ENCODE measurements at places on chromosomes 1 and 21.

DNA sequence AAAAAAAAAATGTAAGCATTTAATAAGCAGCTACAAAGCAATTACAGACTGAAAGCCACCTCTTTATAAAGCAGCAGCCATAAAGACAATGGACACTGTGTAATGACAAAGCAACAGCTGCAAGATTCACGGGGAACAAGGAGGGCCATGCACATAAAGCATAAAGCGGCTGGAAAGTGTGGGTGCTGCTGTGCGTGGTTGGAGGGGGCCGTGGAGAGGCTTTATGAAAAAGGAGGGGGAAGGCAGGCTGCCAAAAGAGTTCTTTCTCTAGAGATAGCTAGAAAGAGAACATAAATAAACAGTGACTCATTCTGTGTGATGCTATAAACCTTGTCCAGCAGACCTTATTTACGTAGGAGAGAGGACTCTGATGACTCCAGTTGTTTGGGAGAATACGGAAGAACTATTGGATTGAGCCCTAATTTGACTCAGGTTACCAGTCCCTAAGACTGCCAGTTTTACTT lies 49.3 kb downstream of the ADAMTS1 start:
- no peak for DNase-seq

- peak; percentile 71 for DNase-seq
Observed at GRCh38 chr1:209769171-209769904, 13.5 kb downstream of the TRAF3IP3 start.

GRCh38 chr1:226799634-226800281 lies 60.7 kb upstream of the ITPKB start:
- no peak for DNase-seq

DNA sequence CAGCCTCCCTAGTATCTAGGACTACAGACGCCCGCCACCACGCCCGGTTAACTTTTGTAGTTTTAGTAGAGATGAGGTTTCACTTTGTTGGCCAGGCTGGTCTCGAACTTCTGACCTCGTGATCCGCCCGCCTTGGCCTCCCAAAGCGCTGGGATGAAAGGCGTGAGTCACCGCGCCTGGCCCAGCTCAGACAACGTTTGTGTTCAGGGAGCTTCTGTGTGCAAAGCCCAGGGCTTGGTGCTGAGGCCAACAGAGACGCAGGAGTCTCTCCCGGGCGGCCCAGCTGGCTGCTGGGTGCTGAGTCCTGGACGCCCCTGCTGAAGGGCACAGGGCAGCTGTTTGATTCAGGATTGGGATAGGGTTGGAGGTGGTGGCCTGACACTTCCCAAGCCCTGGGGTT lies 3.0 kb downstream of the PRKCZ start:
- DNase-seq, result no peak

DNA sequence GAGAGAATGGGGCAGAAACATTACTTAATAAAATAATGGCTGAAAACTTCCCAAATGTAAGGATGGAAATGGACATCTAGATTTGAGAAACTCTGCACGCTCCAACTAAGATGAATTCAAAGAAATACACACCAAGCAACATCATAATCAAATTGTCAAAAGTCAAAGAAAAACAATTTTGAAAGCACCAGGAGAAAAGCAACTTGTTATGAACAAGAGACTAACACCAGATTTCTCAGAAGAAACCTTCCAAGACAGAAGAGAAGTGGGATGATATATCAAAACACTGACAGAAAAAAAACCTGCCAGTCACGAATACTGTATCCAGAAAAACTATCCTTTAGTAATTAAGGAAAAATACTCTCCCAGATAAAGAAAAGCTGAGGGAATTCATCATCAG lies 208.6 kb upstream of the SAMSN1 start:
- no peak for DNase-seq

GRCh38 chr21:44783020-44783696 lies 18.5 kb downstream of the UBE2G2 start:
- no peak for DNase-seq

GRCh38 chr1:109193653-109194590 lies 19.8 kb upstream of the SARS1 start:
- peak; percentile 63 for DNase-seq

DNA sequence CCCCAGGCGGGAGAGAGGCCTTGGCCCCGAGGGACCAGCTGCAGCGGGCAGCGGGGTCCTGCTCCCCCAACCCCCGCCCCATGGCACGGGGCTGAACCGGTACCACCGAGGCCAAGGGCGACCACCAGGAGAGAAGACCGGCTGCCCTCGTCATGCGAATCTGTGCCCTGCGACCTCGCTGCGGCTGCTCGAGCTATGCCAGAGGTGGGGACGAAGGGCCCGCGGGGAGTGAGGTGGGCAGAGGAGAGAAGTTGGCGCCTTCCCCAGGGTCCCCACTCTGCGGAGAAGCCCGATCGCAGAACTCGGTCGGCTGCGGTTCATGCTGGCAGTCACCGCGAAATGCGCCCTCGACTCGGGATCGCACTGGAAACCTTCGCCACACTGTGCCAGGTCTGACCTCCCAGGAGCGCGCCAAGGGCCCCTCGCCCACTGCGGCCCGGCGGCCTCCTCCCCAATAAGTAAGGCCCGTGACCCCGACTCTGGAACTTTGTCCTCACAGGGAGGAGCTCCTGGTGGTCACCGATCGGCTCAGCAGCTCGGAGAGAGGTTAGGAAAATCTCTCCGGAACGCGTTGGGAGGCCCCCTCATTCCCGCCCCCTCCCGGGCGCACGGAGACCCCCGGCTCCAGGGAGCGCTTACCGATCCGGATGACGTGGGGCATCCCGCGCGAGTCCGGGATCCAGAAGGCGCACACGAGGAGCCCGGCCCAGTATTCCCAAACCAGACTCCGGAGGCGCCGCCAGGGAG lies 787 bp downstream of the GRIK3 start:
- no peak for DNase-seq

- no peak for DNase-seq
Observed at GRCh38 chr1:165949335-165950130, 122.1 kb downstream of the UCK2 start.

DNA sequence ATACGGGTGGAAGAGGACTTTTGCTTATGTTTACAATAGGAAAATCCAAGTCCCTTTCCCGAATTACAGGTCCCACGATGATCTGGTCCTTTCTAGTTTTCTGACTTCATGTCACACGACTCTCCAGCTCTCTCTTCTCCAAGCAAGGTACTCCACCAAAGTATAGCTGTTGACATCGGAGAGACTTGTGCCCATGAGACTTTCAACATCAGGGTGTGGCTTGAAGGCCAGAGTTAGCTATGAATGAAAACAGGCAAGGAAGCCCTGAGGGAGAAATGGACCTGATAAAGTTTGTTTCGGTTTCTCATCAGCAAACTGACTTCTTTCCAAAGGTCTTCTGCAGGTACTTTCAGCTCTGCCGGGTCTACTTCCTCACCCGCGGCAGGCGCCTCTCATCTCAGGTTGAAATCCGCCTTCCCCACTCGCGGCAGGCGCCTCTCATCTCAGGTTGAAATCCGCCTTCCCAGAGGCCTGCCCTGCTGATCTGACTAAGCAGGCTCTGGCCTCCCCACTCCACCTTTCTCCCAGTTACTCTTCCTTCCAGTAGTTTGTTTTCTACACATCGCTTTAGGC lies 2.1 kb upstream of the PER3 start:
- no peak for DNase-seq

DNA sequence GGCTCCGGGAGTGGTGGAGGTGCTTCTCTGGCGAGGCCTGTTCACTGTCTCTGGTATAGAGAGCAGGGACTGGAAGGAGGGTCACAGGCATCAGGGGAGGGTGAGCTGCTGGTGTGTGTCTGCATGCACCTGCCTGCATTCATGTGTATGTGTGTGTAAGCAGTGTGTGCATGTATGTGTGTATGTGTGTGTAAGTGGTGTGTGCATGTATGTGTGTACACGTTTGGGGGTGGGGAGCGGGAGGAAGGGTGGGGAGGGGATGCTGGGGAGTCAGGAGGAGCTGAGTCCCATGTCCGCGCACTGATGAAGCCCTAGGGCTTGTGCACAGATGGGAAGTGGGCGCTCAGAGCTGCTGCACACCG lies 49.0 kb downstream of the ARHGEF16 start:
- DNase-seq, result no peak

- DNase-seq, result no peak
Observed at GRCh38 chr1:213724640-213725536, 262.9 kb upstream of the PROX1 start.

DNA sequence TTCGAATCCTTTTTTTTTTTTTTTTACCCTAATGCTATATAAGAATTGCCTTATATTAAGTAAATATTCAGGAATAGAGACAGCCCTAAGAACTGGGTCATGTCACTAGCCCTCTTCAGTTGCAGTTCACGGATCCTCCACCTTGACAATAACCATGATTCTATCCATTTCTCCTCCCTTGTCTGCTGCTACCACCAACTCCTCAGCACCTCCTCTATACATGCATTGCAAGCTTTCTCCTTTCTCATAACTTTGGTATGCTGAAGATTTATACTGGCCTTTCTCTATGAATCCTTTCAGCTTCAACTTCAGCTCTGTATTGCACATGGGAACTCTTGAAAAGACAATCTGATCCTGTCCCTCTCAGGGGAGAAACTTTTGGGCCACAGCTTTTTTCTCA lies 14.3 kb upstream of the DR1 start:
- DNase-seq, result no peak

DNA sequence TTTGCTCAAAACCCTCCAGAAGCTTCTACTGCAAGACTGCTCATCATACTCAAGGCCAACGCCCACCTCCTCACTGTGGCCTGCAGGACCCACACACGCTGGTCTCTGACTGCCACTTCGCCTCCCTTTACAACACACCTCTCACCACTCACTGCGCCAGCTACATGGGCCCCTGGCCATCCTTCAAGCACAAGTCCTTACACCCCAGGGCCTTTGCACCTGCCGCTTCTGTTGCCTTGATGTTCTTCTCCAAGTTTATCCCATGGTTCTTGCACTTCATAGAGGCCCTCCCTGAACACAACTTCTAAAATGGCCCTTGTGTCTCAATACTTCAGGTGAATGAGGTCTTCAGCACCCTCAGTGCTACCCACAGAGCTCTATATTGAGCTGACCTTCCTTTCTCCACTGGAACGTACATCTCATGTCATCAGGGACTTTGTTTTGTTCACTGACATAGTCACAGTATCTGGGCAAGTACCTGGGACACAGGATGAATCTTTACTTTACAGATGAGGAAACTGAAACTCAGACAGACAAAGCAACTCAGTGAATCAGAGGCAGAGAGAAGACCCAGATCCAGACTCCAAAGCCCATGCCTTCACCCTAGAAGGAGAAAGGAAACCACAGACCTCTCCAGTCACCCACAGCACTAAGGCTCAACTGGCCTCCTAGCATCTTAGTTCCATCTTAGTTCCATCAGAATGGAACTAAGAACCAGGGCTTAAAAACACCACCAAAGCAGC lies 34.7 kb upstream of the CLSTN1 start:
- no peak for DNase-seq

DNA sequence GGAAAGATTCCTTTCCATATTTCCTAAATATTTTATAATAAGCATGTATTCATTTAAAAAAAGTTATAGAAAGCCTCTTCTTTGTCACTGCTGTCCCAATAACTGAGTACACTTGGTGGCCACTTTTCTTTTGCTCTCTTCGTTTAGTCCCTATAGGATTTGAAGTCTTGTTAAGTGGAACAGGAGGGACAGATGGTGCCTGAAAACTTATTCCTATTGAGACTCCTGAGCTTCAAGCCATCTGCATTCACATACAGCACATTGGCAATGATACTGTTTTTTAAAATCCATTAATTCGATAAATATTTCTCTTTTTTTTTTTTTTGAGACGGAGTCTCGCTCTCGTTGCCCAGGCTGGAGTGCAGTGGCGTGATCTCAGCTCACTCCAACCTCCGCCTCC lies 2.0 kb upstream of the ZBTB40 start:
- no peak for DNase-seq

GRCh38 chr1:203197625-203198024 lies 11.1 kb upstream of the CHI3L1 start:
- no peak for DNase-seq

All from stimulated activated CD4-positive, alpha-beta T cell treated with anti-CD3 and anti-CD28 coated beads, Interleukin-12 subunit alpha, Interleukin-12 subunit beta, amount 100 ng/mL, for 24 hours (primary cell).